ENCODE measurements at places on chromosomes 16 and 17.

GRCh38 chr17:48456589-48456988, 26.6 kb upstream of the SKAP1 start:
- no peak for DNase-seq

GRCh38 chr16:56964243-56965148, 2.7 kb downstream of the CETP start:
- DNase-seq: no peak

DNA sequence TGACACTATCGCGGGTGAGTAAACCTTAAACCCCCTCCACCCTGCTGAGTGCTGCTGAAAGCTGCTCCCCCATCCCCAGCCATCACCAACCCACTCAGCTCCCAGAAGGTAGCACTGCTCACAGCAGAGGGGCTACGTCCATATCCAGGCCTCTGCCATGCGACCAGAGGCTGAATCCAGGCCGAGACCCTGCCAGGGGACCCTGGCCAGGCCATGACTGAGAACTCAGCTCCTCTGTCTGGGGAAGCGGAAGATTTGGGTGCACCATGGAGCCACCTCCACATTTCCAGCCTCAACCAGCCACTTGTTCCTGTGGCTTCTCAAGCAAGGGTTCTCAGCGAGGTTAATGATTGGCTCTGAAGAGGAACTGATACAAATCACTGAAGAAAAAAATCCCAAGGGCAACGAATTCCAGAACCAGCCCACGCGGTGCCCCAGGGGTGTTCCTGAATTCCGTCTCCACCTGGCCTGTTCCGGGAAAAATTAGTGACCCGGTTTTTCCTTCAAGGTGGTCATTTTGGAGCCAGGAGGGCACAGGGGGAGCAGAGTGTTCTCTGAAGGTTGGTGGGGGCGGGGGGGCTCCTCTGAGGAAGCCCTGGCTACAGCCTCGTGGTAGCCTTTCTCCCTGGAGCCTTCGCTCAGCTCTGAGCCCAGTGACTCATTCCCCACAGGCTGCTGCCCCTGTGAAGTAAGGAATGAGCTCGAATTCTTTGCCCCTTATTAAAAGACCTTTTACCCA, 9.3 kb upstream of the SLC16A5 start:
- DNase-seq: peak; percentile 54

GRCh38 chr16:63789603-63790002, 1332.3 kb downstream of the CDH11 start:
- no peak for DNase-seq

- DNase-seq: no peak
Observed at GRCh38 chr16:726438-727290, at the start of the genes CCDC78 and HAGHL. Gene CCDC78 (minus strand): TSS chr16:726443. CDS start chr16:726367, 76 bp downstream. Gene HAGHL (plus strand): TSS chr16:727106. CDS start chr16:727510, 404 bp downstream.

DNA sequence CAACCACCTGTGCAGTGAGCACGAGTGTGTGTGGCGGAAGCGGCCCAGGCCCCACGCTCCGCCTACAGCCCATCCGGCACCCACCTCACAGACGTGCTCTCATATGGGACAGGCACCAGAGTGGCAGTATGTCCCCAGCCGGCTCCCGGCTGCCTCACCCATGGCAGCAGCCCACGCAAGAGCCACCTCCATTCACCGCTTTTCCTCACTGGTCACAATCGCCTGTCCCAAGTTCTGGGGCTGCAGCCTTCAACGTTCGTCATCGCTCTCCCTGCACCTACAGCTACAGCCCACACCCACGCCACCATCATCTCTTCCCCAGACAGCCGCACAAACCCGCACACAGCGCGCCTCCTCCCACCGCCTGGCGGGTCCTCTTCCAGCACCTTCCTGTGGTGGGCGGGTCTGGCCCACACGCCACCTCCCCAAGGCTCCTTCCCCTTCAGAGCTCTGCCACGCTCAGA, 17.5 kb upstream of the TRAP1 start:
- no peak for DNase-seq

- no peak for DNase-seq
Observed at GRCh38 chr17:75345514-75346167, 56.4 kb upstream of the SLC25A19 start.

GRCh38 chr16:4534151-4534790, 4.3 kb downstream of the CDIP1 start:
- DNase-seq: no peak

DNA sequence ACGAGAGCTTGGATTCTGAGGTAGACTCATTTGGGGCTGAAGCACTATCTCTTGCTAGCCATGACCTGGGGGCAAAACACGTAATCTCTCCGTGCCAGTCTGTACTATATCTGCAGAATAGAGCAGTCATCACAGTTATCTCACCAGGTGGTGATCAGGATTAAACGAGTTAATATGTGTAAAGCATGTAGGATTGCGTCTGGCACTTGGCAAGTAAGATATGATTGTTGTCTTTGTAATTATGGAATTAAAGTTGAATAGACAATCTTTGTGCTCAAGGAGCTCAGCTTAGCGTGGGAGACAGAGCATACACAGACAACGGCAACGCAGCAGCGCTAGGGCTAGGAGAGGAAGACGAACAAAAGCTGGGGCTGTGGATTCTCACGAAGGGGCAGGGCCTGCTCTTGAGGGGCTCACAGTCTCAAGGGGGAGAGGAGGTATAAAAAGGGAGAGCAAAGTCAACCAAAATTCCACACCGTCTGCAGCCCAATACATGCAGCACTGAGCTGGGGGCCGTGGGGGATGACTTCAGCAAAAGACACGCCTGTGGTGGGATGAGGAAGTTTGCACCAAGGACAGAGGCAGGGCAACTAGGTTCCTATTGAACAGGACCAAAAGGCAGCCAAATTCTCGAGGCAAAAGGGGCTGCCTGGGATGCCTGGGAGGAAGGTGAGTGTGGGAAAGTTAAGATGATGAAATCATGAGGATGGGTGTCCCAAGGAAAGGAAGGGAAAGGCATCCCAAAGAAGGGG, 68.6 kb downstream of the SDK2 start:
- DNase-seq: no peak

GRCh38 chr16:80092681-80093080, 448.1 kb upstream of the DYNLRB2 start:
- DNase-seq: no peak

DNA sequence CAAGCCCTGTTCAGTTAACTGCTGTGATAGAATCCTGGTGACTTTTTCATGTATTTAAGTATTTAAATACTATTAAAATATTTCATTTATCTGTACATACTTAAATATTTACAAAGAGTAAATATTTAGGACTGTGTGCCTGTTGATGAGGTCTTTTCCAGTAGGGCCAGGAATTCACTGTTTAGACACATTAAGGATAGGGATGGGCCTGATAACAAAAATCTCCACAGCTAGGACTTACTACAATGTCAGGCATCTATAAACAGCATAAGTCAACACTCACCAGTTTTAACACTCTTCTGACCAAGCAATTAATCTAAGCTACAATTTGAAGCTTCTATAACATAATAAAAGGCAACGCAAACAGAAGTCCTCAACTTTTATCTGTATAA, 47.6 kb downstream of the MARVELD3 start:
- DNase-seq: no peak

GRCh38 chr16:74603848-74604247, 3.1 kb downstream of the GLG1 start:
- DNase-seq: no peak

DNA sequence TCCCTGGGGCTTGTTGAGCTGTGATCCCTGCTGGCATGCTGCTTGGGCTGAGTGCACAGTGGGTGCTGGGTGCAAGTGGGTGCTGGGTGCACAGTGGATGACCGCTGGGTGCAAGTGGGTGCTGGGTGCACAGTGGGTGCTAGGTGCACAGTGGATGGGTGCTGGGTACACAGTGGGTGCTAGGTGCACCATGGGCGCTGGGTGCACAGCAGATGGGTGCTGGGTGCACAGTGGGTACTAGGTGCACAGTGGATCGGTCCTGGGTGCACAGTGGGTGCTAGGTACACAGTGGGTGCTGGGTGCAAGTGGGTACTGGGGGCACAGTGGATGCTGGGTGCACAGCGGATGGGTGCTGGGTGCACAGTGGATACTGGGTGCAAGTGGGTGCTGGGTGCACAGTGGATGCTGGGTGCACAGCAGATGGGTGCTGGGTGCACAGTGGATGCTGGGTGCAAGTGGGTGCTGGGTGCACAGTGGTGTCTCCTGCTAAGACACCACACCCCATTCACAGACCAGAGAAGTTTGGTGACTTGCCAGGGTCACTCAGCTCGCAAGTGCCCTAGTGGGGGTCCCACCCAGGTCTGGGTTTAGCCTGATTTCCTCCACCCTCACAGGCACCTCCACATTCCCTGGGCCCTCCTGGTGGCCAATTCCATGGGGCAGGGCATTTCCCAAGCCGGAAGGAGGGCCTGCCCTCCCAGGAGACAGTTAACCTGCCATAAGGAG, 33.5 kb downstream of the ZFPM1 start:
- no peak for DNase-seq

DNA sequence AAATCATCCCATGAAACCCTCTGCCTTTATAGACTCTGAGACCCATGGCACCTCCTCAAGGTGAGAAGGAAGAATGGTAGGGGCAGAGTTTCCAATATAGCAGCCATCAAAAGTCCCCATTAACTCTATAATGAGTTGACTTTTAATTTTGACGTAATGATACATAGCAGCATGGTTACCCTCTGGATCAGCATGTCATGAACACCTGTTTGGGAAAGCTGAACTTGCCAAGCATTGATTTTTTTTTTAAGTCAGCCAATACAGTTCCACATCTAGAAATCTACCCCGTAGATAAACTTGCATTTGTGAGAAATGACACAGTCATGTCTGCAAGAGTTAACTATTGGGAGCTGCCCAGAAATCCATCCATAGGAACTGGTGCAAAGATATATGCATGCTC, 191.8 kb downstream of the TMEM114 start:
- DNase-seq: no peak

GRCh38 chr17:72338847-72339790, 218.3 kb downstream of the SOX9 start:
- peak; percentile 90 for DNase-seq

DNA sequence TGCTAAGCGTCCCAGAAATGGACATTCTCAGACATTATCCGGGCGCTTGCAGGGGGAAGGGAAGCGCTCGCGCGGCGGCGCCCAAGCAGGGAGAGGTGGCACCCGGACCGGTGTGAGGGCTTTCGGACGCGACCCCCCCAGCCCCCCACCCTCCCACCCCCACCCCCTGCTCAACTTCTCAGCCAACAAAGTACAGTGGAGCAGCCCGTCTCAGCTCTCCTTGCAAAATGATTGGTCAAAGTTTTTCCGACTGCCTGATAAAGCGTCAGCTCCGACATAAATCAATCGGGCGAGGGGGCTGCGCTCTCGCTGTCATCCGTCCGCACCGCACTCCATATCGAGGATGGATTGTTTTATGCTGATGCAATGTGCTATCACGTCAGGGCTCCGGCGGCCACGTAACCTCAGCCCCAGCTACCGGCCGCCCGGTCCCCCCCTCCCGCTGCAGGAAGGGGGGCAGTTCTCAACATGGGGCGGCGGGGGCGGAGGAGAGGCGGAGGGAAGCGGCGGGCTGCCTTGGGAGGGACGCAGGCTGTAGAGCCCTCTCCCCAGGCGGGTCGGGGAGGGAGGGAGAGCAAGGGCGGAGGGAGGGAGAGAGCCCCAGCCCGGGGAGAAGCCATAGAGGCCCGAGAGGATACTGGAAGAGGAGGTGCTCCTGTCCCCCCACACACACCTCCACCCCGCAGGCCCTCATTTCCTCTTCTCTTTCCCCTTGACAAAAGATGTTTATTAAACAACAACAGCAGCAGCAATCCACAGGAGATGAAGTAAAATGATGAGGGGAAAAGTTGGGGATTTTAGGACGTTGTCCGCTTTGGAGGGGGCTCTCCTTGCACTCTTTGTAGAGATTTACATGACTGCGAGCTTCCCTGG, at the start of gene HOXB9:
HOXB9 (minus strand) TSS at position 114 of the 873 bp plus-strand sequence; CDS start at position 25, 89 bp downstream.
- DNase-seq: no peak

DNA sequence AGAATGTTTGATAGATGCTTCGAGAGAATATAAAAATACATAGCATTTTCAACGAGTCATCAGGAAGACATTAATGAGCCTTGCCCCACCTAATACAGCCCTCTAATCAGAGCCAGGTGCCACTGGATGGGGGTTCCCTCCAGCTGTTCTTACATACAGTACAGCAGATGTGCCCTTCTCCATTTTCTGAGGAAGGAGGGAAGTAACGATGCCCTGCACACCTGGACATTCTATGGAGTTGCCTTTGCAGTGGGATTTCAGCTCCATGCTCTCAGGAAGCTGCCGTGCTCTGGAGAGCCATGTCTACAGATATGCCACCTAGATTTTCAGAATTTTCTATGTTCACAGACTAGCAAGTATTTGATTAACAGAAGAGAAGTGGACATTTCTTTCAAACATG, 36.3 kb downstream of the CDRT15 start:
- no peak for DNase-seq

DNA sequence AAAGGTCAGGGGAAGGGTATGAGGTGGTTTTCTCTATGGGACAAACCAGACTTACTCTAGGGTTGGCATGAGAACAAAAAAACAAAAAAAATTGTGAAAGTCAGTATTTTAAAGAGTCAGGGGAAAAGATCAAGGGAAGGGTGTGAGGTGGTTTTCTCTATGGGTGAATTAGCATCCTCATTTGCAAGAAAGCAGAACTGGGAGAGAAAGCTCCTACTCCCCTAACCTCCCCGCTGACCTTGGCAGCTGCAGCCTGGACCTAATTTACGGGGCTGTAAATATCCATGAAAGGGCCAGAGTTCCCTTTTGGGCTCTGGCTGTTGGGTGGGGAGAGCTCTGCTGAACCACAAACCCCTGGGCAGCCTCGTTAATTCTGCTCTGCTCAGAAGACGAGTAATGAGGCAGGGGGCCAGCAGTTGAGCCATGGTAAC, 10.6 kb downstream of the RHBDL3 start:
- no peak for DNase-seq

- DNase-seq: no peak
Observed at GRCh38 chr16:73057291-73058210, 9.6 kb upstream of the ZFHX3 start.

DNA sequence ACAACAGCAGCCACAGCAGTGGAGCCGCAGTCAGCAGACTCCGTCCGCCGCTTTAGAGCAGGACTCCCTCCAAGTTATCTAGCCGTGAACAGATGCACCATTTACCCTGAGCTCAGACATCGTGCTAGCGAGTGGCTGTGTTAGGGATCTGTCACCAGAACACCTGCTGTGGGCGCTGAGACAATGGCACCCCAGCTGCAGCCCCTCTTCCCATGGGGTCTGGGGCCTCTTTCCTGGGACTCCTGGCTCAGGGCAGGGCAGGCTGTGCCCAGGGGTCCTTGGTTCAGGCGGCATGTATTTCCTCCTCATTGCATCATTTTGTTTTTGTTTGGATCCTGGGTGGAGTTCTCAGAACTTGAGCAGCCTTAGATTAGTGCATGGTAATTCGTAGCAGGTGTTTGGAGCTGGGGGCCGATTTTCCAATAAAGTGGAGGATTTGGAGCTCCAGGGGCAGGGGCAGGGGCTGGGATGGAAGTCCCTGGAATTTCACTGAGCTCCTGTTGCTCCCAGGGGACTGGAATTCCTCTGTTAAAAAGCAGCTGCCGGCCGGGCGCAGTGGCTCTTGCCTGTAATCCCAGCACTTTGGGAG, 23.4 kb downstream of the NMRAL1 start:
- DNase-seq: no peak

GRCh38 chr17:77833769-77834168, 124.7 kb upstream of the TNRC6C start:
- DNase-seq: no peak
